ENCODE measurements at places on chromosomes 5 and 9. TPM values are rescaled to one million over a fixed set of nuclear protein-coding genes. Genes with fewer than 3 reads are reported as not detected.

Gene FAM221B
- total RNA-seq, result not detected

DNA sequence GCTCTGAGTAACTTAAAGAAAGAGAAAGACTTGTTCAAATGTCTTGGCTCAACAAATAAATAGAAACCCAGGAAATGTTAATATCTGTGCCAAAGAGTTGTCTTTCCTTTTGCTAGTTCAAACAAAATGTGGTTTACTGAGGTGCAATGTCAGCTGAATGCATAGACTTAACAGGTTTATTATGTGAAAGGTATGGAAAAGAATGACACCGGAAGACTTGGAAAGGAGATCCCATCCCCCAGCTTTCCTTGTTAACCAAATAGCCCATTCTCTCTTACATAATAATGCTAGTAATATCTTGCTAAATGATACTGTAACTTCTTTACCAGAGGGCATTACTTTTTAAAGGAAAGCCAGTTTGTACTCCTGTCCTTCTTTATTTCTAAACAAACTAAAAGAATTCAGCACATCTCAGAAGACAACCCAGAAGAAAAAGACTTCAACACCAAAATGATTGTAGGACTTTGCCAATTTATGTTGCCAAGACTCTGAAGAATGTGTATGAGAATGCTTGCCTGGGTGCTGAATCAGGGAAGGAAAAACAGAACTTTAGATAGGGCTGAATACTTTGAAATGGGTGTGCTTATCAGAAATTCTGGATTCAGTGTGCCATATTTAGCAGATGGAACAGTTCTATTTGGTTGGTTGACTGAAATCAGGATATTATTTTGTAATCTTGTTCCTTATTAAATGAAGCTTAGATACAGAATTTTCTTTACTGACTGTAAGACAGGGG lies 344.1 kb downstream of the TMEM38B start:
- DNase-seq, result no peak

DNA sequence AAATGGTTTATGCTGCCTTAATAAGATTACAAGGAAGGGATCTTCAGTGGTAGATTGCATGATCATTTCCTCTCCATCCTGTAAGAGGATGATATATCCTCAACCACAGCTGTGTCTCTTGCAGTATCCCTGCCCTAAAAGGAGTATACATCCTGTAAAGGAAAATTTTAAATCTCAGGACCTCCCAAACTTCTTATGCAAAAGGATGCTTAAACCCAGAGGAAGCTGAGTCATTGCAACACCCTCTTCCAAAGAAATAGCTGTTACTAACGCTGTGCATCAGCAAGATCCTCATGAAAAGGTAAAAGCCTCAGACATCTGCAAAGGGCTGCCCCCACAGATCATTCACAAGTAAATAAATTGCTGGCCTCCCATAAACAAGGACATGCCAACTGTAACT lies 599.0 kb downstream of the PRELID2 start:
- DNase-seq, result peak; percentile 63

- no peak for DNase-seq
Observed at GRCh38 chr5:123617561-123617960, 105.6 kb downstream of the CSNK1G3 start.

GRCh38 chr5:148972974-148973374 lies 89.9 kb downstream of the SH3TC2 start:
- DNase-seq, result peak; percentile 44

DNA sequence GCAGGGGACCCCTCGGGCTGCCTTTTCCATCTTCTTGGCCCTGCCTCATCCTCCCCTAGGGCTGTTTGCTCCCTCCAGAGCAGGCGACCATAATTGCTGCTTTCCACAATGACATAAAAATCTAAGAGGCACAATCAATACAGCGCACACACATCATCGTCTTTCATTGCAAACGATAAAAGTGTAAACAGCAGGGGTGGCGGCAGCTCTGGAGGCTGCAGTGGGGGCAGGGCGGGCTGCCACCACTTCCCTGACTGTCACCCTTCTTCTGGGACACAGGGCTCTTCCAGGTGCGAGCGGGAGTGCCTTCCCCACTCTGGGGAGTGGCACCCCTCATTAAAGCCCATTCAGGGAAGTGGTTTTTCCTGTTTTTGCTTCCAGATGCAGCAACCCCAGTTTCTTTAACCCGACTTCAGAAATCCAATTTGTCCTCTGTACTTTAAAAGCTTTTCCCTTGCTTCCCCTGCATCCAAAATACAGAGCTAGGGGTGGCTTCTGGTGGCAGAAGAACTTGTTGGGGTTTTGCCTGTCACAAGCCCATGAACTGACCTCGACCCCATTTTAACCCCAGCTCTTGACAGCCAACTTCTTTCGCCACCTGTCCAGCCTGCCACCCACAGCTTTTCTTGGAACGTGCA lies 45.7 kb downstream of the TSPAN17 start:
- no peak for DNase-seq
